ENCODE measurements at places on chromosomes 4 and X.
A peak's percentile ranks its signal among the peaks of the same experiment; 100 is the strongest.

DNA sequence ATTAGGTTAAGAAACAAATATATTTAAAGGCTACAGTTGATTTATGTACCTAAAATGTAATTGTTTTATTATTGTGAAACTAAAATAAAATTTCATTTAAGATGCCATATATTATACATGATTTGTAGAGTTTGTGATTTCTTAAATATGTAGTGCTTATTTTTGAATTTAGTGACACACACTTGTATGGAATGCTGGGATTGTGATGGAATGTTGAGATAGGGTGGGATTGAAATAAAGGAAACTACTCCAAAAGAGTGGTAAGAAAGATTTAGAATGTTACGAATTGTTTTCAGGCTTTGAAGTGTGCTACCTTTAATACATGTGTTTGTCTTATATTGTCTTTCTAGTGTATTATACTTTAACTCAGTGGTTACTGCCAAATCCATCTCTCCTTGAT lies 330.3 kb upstream of the PITX2 start:
- no peak for DNase-seq

DNA sequence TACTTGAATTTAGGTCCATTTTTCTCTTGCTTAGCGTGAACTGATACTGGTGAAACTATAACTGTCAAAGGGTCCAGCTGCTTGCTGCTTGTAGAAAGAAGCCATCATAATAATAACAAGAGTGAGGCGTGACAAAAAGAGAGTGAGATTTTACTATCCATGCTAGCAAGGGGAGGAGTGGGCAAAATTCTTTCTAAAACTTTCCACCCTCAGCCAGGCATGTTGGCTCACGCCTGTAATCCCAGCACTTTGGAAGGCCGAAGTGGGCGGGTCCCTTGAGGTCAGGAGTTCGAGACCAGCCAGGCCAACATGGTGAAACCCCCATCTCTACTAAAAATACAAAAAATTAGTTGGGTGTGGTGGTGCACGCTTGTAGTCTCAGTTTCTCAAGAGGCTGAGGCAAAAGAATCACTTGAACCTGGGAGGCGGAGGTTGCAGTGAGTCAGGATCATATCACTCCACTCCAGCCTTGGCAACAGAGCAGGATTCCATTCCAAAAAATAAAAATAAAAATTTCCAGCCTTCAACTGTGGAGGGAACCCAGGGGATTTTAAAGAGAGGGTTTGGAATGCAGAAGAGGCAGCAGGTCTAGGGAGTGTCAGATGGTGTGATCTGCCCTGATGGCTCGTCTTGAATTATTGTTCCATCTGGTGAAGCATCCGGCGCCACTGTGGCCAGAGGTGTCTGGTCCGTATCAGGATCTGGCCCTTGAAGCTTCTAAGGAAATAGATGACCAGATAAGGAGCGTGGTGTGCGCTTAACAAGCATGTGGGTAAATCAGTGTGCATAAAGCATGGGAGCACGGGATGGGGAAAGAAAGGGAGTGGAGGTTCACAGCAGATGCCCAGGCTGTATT lies 51.8 kb downstream of the LRP2BP start:
- DNase-seq = peak; percentile 29

DNA sequence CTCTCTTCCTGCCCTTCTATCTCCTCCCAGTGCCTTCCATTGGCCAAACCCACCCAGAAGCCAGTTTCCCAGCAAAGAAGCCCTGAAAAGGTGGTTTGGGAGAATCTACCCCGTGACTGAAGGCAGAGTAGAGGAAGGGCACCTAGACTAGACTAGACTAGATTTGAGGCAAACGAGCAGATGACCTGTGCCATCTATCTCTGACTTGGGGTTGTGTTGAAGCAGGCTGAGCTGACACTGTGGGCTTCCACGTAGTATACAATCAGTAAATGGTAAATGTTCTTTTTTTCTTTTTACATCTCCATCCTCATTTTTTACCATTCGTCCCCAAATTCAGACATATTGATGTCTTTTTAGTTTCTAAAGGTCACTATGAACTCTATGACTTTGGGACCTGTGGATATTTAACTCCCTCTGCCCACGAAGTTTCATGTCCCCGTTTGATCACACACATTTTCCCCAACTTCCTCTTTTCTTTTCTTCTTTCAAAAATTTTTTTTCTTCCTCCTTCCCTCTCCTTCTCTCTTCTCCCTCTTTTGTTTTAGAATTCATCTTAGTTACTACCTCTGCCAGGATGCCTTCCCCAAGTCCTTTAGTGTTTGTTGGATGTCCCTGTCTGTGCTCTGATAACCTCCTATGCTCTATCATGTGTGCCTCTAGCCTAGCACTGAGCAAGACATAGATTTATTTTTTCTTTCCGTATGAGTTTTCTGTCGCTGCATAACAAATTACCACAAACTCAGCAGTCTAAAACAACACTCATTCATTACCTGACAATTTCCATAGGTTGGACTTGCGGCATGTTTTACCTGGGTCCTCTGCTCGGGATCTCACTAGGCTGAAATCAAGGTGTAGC lies 6.2 kb upstream of the AFF1 start:
- no peak for DNase-seq

GRCh38 chr4:7716010-7716721 lies 223.5 kb downstream of the AFAP1 start:
- DNase-seq = no peak

DNA sequence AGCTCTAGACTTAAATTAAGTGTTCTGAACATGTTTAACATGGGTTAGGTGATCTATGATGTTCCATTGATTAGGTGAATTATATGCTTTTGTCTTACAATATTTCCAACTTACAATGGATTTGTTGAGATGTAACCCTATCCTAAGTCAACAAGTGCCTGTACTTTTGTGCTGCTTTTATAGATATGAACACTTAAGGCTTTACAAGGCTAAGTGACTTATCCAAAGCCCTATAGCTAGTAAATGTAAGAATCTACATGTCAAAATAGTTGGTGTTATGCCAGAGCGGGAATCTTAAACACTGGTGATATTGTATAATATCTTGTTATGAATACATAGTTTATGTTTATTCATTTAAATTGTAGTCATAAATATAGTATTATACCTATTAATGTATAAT lies 1629.1 kb upstream of the IGFBP7 start:
- DNase-seq = no peak

DNA sequence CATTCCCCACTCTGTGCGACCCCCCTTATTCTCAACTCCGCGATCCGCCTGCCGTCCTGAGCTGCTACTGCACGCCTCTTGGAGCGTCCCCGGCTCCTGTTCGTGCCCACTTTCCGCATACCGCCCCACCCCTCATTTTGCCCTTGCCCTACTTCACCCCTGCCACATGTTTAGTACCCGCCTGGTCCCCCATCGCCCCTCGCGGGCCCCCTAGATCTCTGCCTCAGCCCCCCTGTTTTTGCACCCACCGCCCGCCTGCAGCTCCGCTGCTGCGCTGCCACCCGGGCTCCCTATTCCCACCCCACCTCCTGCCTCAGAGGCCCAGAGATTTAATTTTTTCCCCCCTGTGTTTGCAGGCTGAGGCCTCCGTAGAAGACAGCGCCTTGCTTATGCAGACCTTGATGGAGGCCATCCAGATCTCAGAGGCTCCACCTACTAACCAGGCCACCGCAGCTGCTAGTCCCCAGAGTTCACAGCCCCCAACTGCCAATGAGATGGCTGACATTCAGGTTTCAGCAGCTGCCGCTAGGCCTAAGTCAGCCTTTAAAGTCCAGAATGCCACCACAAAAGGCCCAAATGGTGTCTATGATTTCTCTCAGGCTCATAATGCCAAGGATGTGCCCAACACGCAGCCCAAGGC lies 1.4 kb downstream of the MAGED1 start:
- no peak for DNase-seq

GRCh38 chr4:24511371-24512063 lies 72.8 kb downstream of the DHX15 start:
- no peak for DNase-seq

DNA sequence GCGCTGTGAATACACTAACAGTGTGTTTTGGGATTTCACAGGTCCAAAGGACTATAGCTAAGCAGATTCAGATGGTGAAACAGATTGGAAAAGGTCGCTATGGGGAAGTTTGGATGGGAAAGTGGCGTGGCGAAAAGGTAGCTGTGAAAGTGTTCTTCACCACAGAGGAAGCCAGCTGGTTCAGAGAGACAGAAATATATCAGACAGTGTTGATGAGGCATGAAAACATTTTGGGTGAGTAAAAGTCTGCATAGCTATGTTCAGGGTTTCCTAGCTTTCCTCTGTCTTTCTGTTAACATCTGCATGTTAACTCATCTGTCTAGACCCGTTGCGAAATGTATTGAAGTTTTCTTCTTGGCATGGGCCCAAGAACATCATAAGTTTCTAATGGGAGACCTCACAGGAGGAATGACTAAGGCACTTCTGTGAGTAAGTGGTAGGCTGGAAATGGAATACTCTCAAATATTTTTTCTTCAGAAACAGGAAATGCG lies 372.1 kb downstream of the BMPR1B start:
- DNase-seq = peak; percentile 100

DNA sequence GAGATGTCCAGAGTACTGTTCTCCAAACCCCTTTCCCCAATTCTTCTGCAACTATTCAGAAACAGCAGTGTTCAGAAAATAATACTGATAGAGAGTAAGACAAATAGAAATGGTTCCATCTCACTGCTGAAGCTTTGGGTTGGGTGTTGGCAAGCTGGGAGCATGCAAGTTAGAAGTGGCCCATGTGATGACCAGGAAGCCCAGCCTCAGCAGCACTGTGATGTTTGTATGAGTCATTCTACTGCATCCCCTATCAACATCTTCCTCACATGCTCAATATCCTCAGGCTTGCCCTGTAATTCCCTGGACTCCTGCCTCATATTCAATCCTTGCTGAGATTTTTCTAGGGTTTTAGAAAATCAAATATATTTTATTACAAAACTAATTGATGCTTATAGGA lies 96.5 kb downstream of the CHRDL1 start:
- DNase-seq = no peak

GRCh38 chr4:127604949-127605709 lies 27.6 kb upstream of the INTU start:
- no peak for DNase-seq

- DNase-seq = no peak
Measured at GRCh38 chr4:131584587-131584986, 1564.5 kb upstream of the PCDH10 start.

DNA sequence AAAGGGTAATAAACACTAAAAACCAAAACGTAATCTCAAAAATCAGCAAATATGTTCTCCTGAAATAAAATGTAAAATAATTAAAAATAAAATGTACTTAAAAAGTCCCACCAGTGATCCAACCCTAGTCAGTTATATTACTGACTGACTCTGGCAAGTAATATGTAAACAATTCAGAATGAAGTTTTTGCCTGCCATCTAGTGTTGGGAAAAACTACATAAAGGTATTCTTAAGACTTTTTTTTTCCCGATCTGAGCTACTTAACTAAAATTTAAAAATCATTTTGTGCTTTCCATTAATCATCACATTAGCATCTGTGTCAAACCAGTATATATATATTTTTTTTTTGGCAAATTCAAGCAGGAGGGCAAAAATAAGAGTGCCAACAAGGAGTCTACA lies 24.0 kb downstream of the RCHY1 start:
- DNase-seq = no peak

DNA sequence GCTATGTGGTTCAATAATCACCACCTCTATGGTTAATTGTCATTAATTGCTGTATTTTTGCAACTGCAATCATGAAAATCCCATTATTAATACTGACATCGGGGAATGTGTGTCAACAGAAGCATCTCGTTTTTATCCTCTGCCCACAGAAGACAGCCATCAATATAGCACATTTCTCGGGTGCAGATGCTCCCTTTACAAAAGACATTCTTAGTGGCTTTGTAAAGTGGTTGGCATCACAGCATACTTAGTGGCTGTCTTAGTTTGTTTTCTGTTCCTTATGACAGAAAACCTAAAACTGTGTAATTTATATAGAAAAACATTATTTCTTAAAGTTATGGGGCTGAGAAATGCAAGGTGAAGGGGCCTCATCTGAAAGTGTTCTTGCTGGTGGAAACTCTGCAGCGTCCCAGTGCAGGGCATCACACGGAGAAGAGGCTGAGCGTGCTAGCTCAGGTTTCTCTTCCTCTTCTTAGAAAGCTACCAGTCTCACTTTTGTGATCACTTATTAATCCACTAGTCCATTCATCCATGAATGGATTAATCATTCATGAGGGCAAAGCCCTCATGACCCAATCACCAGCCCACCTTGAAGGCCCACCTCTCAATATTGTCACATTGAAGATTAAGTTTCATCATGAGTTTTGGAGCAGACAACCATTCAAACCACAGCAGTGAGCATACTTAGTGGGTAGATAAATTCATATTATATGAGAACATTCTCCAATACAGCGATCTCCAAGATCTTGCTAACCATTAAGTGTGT lies 1067.7 kb upstream of the PABPC4L start:
- no peak for DNase-seq

DNA sequence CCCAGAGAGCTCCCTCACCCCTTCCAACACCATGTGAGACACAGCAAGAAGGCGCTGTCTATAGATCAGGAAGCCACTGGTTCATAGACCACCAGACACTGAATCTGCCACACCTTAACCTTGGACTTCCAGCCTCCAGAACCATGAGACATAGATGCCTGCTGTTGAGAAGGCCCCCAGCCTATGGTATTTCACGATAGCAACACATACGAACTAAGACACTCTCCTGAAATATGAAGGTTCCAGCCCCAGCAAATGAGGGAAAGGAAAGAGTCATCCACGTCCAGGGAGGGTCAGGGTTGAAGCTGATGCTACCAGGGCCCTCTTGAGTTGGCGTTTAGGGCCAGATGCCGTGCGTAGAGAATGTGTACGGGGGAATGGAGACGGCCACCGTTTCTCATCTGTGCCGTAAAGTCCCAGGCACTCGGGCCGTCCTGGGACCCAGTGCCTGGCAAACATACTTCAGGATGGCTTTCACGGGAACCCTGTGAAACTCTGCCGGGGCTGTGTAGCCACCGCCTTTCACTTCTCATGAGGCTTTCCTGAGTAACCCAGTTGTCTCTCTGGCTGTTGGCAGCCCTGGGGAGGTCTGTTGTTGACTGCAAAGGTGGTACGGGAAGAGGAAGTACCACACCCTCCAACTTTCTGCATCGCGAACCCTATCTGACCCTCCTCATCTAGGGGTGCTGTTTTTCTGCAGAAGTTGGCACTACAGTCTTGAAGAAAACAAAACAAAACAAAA lies 17.7 kb upstream of the P2RY8 start:
- DNase-seq = no peak

- peak; percentile 97 for DNase-seq
Measured at GRCh38 chr4:15001869-15002658, at the start of gene CPEB2. Gene CPEB2, plus strand, starts transcription at chr4:15002481. Its CDS starts 193 bp downstream, at chr4:15002674.

DNA sequence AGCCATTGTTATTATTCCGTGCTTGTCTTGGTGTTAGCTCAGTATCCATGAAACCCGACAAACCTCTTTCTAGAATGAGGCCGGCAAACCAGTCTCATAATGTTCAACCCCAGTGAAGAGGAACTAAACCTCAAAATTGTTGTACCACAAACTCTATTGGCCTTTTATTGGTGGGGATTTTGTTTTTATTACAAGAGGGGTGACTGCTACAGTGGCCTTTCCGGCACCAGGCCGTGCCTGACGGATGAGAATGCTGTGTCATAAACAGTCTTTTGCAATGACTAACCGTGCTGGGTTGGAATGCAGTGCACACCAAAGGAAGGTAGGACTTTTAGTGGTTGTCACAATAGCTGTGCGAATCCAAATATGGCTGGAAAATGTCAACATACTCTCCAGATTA lies 60.8 kb downstream of the SHROOM2 start:
- DNase-seq = no peak

Data from fibroblast of skin of left biceps (primary cell).